ENCODE measurements at places on chromosomes 12 and 14.

DNA sequence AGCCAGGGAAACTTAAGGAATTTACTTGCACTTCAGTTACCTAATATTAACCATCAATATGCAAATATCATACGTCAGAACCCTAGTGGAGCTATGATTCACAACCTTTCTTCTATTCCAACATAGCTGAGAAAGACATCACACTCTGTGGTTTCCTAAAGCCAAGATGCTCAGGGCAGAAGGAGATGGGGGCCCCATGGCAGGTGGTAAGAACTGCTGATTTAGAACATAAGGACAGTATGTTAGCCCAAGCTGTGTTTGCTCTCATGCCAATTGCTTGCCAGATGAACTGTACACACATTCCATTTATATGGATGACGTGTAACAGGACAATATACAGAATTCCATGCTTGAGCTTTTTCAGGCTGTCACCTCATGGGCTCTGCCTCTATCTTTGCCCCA is 34.6 kb downstream of the HECTD4 start:
- no peak for DNase-seq

DNA sequence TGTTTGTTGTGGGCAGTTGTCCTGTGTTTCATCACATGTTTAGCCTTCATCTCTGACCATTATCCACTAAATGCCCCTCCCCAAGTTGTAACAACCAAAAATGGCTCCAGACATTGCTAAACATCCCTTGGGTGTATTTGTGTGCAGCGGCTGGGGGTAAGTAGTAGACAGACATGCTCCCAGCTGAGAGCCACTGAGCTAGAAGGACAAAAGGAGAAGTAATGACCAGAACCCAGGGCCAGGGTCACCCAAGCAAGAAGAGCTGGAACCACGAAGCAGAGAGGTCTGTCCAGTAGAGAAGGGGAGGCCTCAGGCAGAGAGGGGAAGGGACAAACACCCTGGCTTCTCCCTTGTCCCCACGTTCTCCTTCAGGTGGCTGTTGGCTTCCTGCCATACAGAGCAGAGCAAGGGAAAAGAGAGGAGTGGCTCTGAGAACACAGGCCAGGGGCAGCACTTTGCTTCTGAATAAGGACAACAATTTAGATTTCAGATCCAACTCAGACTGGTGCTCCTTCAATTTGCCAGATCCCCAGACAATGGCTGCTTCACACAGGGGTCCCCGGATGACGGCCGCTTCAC is 55.2 kb downstream of the NDUFA12 start:
- DNase-seq = no peak

GRCh38 chr14:53953002-53953827 is 3.4 kb downstream of the BMP4 start:
- peak; percentile 89 for DNase-seq

GRCh38 chr12:124456652-124457152 is 110.7 kb downstream of the NCOR2 start:
- DNase-seq = no peak

DNA sequence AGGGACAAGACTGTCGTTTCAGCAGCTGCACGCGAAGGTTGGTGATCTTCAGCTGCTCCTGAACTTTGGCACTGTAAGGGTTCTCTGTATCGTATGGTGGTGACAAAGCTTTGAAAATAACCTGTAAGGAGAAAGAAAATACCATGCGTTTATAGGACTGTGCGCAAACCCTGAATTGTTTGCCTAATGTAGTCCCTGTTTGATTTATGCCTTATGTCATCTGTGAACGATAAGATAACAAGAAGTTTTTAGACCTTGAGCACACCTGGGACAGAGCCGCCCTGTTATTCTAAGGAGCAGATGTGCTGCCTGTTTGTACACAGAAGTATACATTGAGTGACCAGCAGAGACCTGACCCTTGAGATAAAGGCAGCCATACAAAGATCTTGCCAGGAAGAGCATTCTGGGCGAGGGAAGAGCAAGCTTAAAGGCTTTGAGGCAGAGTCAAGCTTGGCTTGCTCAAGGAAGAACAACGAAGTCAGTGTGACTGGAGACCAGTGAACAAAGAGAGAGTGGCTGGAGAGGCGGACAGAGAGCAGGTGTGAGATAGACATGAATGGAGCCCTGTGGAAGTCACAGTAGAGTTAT is 52.4 kb downstream of the NTN4 start:
- DNase-seq = no peak

DNA sequence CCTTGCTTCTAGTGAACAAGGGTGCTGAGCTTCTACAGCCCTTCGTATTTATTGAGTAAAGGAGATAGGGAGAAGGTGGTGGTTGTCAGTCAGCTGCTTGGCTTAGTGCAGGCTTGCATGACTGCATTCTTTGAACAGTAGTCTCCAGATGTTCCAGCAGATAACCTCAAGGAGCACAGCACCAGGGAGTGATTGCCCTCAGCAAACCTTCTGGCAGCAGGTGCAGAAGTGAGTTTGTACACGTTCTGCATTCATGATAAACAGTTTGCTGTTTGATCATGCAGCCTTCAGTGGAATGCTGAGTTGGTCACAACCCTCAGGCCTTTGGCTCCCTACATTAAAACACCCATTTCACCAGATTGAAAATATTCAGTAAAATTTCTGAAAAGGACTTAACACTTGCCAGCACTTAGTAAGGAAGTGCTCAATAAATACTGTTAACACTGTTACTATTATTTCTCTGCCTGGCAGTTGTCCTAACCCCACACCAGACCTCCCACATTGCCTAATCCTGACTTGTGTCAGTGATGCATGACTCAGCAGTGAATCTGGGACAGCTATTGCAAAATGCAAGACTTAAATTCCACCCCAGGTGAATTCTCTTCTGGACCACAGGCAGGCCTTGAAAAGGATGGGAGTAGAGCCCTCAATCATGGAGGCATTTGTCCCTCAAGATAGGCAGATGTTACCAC is 18.9 kb upstream of the CARMIL3 start:
- no peak for DNase-seq

- DNase-seq = no peak
Measured at GRCh38 chr14:39107591-39107996, 4.6 kb upstream of the SEC23A start.

DNA sequence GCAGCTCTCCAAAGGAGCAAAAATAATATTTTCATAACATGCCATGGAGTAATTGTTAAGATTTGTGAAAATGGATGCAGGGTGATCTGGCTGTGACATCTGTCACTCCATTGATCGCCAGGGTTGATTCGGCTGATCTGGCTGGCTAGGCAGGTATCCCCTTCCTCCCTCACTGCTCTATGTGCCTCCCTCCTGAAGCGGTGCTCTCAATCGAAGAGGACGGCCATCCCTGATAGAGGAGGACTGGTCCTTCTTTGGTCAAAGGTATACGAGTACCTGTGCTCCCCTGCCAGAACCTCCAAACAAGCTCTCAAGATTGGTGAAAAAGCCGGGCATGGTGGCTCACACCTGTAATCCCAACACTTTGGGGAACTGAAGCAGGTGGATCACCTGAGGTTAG is 47.9 kb downstream of the VCPKMT start:
- DNase-seq = no peak

DNA sequence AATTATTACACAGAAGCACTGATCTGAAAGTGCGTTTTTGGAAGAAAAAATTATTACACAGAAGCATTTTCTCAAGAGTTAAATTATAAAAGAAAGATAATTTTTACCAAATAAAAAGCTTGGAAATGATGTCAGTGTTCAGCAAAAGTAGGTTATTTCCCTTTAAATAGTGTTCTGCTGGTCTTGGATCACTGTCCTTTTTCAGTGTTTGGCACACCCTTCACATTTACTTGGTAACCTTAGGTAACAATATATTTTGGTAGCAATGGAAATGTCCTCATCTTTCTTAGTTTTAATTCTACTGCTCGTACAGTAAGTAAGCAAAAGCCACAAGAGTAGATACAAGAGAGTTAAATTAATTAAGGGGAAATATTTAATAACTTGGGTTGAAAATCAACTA is 40.3 kb downstream of the FERMT2 start:
- DNase-seq = no peak

DNA sequence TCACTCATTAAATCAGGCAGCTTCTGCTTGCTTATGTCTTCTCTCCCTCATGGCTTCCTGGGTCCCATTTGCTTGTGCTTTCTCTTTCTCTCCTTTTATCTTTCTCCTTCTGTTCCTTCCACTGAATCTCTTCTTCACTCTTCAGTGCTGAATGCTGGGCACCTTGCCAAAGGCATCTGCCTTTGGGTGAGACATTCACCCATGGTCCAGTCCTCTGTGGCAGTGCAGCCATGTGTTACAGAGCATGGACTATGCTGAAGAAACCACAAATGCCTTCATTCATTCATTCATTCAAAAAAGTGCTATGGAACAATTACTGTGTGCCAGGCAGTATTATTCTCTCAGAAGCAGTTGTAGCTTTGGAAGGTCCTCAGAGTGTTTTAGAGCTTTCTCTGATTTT is 344.4 kb upstream of the STXBP6 start:
- no peak for DNase-seq

DNA sequence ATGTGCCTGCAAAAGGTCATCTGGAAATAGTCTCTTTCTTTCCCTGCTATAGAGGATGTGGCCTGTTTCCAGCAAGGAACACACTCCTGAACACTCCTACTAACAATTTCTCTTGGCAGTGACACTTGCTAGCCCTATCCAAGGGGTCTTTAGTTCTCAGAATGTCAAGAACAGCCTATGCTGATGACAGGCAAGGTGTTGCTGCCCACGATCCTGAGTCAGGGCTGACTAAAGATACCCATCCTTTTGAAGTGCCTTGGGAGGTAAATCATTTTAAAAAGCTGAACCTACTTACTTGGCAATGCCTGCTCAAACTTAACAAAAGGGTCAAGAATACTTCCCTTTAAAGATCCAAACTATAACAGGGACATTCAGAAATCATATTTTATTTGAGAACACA is 1146.4 kb downstream of the VRK1 start:
- DNase-seq = no peak

DNA sequence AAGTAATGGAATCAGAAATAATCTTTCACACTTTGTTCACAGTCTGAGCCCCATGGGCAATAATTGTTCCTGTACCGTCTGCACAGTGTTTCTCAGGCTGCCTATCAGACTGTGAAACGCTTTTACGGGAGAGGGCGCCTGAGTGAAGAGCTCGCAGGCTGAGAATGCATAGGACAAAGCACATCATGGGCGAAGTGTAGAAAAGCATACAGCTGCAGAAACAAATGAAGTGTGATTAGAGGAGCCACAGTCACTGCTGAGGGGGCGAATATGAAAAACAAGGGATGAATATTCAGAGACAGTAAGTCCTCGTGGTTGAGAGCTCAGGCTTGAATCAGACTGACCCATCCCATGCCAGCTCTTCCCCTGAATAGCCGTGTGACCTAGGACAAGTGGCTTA is 438.4 kb upstream of the DCN start:
- DNase-seq = no peak

DNA sequence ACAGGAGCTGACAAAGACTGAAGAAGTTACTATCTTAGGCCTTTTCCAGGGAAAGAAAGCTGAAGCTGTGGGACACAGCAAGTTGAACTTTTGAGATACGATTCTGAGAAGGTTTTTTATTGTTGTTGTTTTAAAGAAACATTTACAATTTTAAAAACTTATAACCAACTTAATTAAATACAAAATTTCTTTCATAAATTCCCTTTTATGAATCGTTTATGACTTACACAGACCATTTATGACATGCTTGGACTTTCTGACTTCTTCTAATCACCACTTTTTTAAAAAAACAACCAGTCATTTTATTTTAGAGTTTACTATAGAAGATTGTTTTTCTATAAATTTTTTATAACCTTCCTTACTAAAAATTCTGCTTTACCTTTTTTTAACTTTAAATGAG is 68.7 kb downstream of the DHRS2 start:
- no peak for DNase-seq

GRCh38 chr14:51682411-51682810 is 30.7 kb downstream of the FRMD6 start:
- DNase-seq = no peak

GRCh38 chr12:211639-212414 is 2.1 kb downstream of the SLC6A12 start:
- DNase-seq = no peak

- DNase-seq = no peak
Measured at GRCh38 chr14:99393059-99393655, 87.5 kb downstream of the SETD3 start.

GRCh38 chr14:52961060-52961639 is 10.3 kb upstream of the FERMT2 start:
- DNase-seq = peak; percentile 54

- no peak for DNase-seq
Measured at GRCh38 chr12:124010687-124011086, 37.7 kb downstream of the ZNF664 start.

DNA sequence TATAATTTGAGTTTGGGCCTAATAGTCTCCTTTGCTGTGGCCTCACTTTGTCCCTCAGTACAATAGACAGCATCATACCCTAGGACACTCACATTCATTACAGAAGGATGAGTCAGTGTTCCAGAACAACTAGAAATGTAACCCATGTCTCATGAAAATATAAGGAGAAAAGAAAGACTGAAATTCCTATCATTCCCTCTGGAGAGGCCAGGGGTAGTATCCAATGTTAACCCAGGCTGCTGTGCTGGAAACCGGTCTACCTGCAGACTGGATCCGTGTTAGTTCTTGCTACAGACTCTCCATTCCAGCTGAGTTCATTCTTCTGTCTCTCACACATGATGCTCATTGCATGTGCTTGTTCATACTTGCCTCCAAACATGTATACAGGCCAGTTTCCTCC is 75.8 kb upstream of the HOXC13 start:
- DNase-seq = no peak

DNA sequence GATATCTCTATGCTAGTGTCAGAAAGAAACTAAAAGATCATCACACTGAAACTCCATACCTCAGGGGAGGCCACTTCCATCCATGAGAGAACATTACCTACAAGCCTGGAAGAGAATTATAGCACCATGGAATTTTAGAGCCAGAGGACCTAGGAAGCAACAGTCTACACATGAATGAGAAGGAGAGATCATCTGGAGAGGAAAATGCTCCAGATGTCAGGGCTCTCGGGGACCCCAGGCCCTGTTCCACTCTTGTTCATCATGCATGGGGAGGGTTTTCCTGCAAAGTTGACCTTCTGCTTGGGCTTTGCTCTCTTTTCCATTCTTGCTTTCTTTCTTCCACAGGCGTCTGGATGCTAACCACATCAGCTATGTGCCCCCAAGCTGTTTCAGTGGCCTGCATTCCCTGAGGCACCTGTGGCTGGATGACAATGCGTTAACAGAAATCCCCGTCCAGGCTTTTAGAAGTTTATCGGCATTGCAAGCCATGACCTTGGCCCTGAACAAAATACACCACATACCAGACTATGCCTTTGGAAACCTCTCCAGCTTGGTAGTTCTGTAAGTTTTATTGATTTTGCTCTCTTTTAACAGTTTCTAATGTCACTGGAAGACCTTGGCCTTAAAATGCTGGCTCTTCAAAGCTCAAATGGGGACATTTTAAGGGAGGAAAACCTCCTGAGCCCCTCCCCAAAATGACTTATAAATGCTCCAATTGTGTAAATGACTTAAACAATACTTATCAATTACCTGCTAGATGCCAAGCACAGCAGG is 110.7 kb downstream of the ZFC3H1 start:
- DNase-seq = no peak

DNA sequence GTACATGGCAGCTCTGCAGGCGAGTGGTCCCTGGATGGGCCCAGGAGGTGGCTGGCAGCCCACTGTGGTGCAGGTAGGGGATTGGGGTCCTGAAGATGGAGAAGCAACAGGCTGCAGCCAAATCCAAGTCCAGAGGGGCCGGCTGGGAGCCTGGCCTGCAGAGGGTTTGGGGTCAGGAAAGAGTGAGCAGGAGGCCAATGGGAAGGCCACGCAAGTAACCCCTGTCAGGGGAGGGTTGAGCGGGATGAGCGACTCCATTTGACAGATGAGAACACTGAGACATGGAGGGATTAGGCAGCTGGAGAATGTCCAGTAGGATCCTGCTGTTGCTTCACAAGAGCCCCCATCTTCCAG is 136.0 kb downstream of the BCL11B start:
- DNase-seq = no peak

Measured in mucosa of gallbladder (tissue), 1 donor.